Stimulated activated CD4-positive, alpha-beta T cell treated with anti-CD3 and anti-CD28 coated beads, Interleukin-15, amount 100 ng/mL, for 1 hour (primary cell): ENCODE measurements at places on chromosomes 11 and 22.

DNA sequence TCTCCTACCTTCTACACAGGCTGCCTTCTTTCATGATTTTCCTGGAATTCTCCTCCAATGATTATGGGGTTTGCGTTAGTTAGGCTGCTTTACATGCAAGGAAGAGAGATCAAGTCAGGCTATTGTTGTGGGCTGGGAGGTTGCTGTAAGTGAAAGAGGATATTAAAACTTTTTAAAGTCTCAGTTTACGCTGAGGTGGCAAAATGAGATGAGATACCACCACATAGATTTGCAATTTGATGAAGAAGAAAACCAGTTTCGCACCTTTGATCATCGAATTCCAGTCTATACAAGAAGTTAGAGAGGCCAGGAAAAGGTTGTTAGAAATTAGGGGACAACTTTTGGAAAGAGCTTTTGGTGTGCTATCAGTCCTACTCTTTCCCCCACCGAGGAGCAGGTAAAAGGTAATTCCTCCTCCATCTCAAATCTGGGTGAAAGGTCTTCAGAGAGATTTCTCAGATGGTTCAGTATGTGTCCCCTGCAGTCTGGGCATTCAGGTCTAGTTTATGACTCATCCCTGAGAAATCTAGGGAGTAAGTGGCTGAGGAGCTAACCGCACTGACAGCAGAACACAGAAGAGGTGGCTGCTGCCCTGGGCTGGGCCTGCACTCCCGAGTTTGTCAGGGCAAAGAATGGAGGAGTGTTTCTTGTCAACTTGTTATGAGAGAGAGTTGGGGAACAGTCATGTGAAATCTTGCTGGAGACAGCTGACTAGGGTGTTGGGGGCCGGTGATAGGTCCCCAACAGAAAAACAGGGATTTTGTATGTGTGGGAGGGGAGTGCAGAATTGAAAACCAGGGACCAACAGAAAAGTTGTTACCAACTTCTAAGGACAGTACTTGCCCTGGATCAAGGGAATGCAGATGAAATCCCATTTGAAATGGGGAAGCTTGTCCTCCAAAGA, 34.7 kb downstream of the CCDC83 start:
- DNase-seq, result no peak

- no peak for DNase-seq
Observed at GRCh38 chr11:7977232-7977917, 9.8 kb upstream of the EIF3F start.

DNA sequence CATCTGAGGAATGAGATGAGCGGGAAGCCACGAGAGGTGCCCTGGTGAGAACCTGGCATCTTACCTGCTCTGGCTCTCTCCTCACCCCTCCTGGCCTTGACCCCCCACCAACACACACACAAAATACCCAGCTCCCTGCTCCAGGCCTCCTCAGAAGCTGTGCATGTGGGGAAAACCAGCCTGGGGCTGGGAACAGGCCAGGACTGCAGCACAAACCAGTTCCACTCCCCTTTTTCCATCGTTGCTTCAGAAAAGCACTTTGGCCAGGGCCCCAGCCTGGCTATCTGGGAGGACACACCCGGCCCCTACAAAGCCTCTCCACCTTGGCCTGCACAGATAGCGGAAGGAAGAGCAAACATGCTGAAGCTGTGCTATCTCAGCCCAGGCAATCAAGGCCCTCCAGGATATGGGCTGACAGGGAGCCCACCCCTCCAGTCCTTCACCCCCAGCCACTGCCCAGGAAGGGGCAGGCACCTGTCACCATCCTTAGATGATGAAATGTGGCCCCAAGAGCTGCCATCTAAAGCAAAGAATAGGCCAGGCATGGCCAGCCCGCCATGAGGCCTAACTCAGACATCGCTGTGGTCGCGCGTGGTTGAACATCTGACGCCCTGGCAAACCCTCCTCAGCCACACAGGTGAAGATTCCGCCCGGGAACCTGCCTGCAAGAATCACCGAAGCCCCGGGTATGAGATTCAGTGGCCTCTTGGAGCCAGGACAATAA, 35.4 kb downstream of the PISD start:
- DNase-seq, result no peak

DNA sequence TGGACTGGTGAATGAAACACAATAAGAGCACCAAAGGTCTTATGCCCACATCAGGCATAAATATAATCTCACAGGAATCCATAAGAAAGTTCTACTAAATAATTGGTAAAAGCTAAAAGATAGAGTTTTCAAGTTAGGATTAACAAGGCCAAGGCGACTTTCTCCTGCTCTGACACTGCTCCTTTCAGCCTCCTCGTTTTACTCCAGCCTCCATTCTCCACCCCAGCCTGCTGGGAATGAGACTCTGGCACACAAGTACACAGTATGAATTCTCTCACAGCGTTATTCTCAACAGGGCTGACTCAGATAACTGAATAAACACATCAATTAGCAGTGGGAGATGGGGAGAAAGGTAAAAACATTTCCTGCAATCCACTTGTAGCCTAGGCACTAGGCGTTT, 94.9 kb downstream of the APOL5 start:
- DNase-seq, result no peak

DNA sequence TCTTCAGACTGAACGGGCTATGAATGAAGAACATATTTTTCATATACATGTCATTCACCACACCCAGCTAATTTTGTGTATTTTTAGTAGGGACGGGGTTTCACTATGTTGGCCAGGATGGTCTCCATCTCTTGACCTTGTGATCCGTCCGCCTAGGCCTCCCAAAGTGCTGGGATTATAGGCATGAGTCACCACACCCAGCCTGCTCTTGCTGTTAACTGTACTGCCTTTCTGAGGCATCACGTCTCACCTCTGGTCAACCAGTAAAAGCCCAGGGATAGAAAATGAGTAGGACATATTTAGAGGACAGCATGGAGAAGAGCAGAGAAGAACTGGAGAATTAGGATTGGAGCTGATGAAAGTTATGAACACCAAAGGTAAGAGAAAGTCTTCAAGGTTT, 55.6 kb downstream of the APOL3 start:
- no peak for DNase-seq

GRCh38 chr11:133555034-133555433, 22.7 kb upstream of the OPCML start:
- no peak for DNase-seq
